ENCODE measurements at places on chromosomes 3 and 15. TPM values are rescaled to one million over a fixed set of nuclear protein-coding genes. Genes with fewer than 3 reads are reported as not detected.

- DNase-seq: no peak
Measured at GRCh38 chr15:68364028-68364659, 67.8 kb downstream of the ITGA11 start.

DNA sequence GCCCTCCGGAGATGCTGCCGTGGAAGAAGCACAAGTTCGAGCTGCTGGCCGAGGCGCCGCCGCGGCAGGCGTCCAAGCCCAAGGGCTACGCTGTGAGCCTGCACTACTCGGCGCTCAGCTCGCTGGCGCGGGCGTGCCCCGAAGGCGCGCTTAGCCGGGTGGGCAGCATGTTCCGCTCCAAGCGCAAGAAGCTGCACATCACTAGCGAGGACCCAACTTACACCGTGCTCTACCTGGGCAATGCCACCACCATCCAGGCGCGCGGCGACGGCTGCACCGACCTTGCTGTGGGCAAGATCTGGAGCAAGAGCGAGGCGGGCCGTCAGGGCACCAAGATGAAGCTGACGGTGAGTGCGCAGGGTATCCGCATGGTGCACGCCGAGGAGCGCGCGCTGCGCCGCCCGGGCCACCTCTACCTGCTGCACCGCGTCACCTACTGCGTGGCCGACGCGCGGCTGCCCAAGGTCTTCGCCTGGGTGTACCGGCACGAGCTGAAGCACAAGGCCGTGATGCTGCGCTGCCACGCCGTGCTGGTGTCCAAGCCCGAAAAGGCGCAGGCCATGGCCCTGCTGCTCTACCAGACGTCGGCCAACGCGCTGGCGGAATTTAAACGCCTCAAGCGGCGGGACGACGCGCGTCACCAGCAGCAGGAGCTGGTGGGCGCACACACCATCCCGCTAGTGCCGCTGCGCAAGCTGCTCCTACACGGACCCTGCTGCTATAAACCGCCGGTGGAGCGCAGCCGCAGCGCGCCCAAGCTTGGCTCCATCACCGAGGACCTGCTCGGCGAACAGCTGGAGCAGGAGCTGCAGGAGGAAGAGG lies 1.3 kb downstream of the FAM43A start:
- no peak for DNase-seq

DNA sequence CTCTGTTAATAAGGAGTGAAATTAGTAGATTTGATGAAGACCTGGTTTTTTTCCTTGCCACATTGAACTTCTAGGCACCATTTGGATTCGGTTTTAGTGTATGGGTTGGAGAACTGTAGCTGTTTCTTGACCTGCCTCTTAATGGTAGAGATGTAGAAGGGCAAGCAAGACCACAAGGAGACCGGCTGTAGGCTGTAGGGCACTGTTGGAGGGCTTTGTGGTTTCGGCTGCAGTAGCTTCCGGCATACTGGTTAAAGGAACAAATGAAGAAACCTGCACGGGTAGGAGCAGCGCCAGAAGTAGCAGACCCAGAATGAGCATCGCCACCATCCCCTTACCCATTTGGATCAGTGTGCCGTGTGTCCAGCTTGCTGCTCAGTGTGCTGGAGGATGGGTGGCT lies 7.9 kb downstream of the PCLAF start:
- no peak for DNase-seq

The GTF2E1 gene
- total RNA-seq: 16.9 TPM

The SHF gene
- 3.2 TPM for total RNA-seq

GRCh38 chr3:4508048-4508981 lies 15.2 kb downstream of the ITPR1 start:
- no peak for DNase-seq

The CCDC80 gene
- 176 TPM for total RNA-seq

DNA sequence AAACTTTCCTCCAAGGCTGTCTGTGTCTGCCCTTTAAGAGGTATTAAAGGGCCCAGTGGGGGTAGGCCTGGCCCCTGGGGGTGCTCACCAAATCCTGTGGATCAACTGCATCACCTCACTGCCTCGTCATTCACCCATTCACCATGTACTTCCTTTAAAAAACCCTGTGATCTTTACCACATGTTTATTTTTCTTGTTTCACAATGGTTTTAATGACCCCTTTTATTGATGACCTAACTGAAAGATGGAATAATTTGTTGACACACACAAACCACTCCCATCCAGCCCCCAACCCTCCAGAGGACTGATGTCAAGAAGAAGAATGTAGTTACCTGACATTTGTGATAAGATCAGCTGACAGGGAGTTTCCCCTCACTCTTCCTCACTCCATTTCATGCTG lies 40.8 kb downstream of the KCNAB1 start:
- no peak for DNase-seq

GRCh38 chr3:136728918-136729317 lies 23.3 kb downstream of the STAG1 start:
- no peak for DNase-seq

The IQCF5 gene
- total RNA-seq: not detected

The CADM2 gene
- 34.7 TPM for total RNA-seq

GRCh38 chr3:52041118-52041731 lies 15.1 kb downstream of the DUSP7 start:
- no peak for DNase-seq

The ARPP21 gene
- not detected for total RNA-seq

The MUC20 gene
- 8.7 TPM for total RNA-seq

DNA sequence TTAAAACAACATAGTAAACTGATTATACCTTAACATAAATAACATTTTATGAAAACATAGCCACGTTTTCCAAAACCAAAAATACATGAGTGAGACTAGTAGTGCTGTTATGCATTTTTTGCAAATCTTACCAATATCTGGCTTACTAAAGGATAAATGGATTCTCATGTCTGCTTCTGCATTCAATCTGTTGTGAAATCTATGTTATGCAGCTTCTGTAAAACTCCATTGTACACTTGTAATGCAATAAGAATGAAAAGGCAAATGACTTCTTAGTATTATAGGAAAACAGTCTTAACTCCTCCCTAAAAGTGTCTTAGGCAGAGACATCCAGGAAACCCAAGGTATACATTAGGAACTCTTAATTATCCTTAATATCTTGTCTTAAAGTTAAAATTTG lies 330.9 kb upstream of the THBS1 start:
- DNase-seq: no peak

The CHST13 gene
- total RNA-seq: 0.46 TPM

DNA sequence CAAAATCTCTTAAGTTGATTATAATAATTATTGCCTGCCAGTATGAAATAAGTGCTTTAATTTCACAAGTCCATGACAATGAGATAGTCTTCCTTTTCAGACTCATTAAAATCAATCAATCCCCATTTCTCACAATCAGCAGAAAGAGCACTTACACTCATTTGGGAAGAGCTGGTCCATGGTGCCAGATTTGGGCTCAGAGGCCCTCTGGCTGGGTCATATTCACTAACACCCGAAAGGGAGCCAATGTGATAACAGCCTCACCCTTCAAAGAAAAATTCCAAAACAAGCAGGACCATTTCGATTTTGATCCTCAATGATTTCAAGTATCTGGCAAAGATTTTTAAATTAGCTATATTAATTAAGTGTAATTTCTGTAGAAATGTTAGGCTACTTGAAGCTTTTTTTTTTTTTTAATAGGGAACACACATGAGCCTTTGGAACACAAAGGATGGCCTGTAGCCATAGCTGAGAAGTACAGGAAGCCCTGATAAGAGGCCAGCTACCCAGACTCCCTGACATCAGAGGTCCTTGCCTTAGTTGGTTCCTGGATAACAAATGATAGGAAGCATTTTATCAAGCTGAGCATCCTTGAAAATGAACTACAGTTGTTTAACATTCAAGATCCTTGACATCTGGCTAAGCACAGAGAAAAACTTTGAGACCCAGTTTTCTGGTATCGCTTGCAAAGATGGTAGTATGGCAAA lies 17.1 kb downstream of the MCF2L2 start:
- no peak for DNase-seq

The ALS2CL gene
- total RNA-seq: 4.3 TPM

Data from omental fat pad (tissue), 4 donors.